ENCODE measurements at places on chromosomes 1 and 21.
A peak's percentile ranks its signal among the peaks of the same experiment; 100 is the strongest.

- no peak for DNase-seq
Observed at GRCh38 chr1:161910604-161911003, 113.1 kb downstream of the OLFML2B start.

- DNase-seq = no peak
Observed at GRCh38 chr1:87061742-87062156, 147.3 kb downstream of the HS2ST1 start.

DNA sequence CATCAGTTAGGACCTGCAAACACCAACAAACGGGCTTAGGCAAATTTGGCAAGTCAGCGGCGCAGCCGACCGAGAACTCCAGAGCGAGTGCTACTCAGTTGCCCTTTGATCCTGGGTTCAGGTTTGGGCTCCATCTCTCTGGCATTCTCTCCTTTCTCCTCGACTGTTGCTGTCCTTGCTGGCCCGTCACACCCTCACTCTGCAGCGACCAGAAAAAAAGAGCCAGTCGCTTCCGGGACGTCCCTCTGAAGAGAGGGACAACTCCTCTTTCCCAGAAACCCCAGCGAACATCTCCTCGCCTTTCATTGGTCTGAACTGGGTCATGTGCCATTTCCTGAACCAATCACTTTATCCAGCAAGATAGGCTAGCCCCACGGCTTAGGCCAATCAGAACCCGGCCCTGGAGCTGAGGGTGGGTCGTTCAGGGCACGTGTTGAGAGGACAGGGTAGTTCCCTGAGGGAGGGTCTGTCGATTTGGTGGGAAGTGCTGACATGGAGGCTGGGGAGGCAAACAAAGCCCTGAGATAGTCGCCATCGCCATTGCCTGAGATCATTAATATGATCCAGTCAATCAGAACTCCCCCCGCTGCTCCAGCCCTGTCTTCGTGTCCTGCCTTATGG, 113.7 kb downstream of the PTPRU start:
- DNase-seq = no peak

DNA sequence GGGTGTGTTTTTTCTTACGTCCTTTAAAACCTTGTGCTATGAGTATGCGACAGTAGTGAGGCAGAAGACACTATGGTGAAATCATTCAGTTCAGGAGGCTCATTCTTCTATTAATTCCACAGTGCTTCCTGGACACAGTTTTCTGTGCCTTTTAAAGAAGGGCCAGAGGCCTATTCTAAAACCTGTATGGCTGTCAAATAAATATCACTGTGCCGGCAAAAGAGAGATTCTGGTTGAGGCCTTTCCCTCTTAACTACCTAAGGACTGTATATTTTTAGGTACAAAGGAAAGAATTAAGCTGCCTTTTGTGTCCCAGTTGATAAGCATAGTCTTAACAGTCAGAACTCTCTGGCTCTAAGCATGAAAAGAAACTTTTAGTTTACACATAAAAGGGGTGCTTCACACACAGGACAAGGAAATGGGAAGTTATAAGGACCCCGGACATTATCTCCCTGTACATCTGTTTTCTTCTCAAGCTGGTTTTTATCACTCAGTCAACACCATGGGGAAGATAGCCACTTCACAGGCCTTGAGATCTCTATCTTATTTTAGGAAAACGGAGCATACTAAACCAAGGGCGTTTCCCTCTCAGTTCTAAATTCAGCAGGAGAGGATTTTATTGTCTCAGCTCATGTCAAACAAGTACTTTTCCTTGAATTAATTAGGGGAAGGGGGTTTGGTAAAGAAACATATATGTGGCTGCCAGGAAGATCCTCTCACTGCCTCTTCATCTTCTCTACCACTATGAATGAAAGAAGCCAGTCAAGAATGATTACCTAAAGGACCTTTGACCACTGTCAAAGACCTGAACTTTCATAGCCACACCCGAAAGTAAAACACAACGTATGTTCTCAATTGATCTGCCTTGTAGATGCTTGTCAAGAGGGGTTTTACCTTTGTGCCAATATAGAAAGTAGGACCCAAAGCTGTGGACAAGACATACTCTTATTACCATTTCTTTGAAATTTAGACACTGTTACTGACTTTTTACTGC, 71.4 kb upstream of the HSPA13 start:
- DNase-seq = peak; percentile 23

DNA sequence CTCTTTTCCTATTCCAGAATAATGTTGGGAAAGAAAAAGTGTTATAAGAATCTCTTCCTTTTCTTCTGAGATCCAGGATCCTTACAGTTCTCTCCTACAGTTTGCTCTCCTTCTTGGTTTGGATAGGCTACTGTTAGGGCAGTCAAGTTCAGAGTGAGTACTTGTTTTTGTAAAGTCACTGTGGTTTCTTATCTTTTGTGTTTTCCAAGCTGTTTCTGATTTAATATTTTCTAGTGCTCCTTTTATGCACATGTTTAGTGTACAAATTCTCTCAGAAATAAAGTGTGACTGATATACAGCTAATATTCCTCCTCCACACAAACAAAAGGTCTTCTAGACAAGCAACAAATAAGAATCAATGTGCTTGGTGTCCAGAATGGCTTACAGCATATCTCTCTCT, 107.7 kb downstream of the BACH1 start:
- no peak for DNase-seq

DNA sequence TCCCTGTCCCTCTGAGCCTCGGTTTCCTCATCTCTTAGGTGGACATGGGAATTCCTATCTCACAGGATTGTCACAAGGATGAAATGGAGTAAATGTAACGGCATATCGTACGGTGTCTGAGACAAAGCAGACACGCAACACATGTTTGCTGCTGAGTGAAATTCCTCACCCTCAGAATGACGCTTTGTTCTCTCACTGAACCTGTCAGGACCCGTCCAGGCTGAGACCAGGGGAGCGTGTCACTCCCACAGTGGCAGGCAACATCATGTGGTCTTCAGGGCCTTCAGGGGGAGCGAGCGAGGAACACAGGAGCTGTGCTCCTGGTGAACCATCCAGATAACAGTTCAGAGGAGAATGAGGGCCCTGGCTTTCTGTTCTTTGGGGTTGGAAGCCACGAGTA, 74.2 kb downstream of the TOMM20 start:
- no peak for DNase-seq

DNA sequence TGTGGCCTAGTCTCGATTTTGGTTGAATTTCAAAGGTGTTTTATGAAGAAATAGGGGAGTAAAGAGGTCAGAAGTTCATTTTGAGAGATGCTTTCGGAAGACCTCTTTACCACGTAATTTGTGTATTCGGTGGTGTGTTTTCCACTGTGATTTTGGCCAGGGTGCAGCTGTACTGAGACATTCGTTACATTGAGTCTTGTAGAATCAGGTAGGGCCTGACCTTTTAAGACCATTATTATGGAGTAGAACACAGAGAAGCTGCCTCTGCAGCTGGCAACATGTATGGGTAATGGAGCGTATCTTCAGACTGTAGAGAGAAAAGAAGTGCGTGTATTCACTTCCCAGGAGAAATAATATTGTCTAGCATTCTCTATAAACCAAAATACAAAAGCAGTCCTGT, 326.5 kb downstream of the PDE4B start:
- DNase-seq = no peak

DNA sequence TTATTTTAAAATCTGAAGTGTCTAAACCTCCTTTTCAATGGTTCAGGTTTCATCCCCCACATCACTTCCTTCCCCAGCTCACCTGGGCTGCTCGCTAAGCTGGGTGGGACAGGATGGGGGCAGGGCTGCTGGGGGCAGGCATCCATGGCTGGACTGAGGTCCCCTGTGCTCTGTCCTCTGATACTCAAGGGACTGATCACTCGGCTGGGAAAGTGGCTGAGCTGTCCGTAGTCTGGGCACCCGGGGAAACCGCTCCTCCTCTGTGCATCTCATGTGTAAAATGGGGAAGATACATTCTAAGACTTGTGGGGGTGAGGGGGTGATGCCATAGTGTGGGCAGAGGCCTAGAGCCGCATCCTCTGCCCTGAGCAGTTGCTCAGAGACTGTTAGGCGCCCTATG, 411.2 kb downstream of the MATN1 start:
- DNase-seq = no peak

DNA sequence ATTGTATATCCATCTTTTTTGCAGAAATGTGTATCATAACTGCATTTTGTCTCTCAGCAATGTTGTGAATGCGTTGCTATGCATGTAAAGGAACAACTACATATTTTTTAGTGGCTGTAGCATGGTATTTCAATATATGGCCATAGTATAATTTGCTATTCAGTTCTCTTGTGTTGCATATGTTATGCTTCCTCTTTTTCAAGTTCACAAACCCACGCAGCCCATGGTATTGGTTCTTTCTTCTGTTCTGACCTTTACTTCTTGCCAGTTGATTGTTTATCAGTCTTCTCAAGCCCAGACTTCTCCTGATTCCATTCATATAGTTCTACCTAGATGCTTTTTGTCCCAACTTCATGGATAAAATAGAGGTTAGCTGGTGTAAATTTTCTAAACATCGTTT, 6.1 kb downstream of the SLC22A15 start:
- DNase-seq = no peak

- no peak for DNase-seq
Observed at GRCh38 chr1:74963120-74963519, 171.1 kb upstream of the LHX8 start.

- no peak for DNase-seq
Observed at GRCh38 chr21:26756491-26757159, 88.6 kb downstream of the ADAMTS1 start.

DNA sequence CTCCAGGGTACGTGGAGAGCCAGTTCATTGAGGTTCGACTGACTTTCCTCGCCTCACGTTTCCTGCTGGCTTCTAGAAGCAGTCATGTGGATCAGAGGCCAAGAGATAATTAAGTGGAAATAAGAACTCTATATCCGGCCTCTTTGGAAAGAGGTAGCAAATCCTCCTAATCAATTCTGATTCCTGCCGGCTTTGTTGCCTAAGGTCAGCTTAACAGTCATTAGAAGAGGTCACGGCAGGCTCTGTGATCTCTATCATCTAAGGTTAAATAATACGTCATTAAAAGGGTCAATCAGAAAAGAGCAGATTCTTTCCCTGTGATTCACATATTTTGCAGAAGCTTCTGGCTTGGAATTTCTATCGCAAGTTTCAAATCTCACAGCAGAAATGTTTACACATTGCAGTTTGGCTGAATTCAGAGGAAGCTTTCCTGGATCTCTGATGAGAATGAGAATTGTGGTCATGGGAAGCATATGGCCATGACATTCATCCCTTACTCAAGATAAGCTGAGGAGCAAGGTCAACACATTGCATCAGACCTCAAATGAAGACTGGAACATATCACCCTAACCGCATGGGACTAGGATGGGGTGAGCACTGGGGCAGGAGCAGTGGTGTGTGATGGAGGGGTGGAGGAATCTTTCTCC, 189.4 kb downstream of the PBX1 start:
- DNase-seq = no peak

DNA sequence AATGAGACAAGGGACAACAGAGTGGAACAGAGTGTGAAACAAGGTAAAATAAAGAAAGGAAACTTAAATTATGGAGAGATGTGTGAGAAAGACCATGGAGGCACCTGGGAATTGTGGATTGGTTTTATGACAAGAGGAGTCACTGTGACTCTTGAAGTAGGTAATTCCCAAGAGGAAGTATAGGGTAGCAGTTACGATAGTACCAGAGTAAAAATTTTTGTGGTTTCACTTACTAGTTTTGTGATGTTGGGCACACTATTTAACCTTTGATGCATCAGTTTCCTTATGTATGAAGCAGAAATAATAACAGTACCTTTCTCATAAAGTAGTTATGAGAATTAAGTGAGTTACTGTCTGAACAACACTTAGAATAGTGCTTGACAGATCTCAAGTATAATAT, 267.9 kb upstream of the DPYD start:
- DNase-seq = no peak

- no peak for DNase-seq
Observed at GRCh38 chr21:43320526-43320925, 106.4 kb downstream of the SIK1 start.
